Epithelial cell of esophagus (primary cell): ENCODE measurements at places on chromosomes 2 and 18.

DNA sequence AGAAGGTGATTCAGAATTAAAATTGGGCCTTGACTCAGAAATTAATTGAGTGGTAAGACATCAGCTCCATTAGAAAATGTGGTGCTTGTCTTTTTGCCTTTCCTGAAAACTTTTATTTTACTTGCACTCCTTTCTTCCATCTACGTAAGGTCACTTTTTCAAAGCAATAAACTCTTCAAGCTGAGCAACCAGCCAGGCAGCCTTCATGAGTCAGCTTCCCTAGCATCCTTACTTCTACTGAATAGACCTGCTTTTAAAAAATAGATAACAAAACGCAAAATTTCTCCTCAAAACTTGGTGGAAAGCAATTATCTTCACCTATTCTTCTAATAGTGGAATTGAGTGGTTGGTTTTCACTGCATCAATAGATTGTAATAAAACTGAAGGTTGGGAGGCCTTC lies 504.2 kb downstream of the ARHGAP15 start:
- DNase-seq = peak; percentile 11

DNA sequence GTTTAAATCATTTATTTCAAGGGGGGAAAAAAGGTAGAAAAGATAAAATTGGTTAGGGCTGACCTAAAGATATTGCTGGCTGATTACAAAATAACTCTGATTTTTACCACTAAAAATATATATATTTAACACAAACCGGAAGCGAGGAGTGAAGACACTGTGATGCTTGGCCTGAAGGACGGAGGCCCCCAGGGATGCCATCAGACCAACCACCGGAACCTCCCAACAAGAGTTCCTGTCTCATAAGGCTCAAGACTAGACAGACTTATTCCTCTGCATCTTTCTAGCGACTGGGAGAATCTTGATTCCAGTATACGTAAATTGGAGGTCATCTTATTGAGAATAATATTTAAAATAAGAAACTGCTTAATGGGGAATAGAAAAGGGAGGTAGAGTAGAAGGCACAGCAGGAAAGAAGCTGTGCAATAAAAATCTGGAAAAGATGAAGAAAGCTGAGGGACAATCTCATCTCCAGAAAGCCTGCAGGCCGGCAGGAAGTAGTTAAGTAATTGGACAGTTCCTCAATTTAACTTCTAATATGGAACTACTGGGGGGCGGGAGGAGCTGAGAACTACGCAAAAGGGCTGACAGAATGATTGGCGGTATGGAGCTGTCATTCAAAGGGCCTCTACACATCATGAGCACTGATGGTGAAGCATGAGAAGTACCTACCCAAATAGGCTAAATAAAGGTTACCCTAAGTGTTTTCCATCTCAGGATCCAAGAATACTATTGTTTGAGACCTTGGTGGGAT lies 91.1 kb downstream of the DTNB start:
- DNase-seq = no peak

- DNase-seq = no peak
Measured at GRCh38 chr18:59624369-59624765, 72.9 kb downstream of the CCBE1 start.

DNA sequence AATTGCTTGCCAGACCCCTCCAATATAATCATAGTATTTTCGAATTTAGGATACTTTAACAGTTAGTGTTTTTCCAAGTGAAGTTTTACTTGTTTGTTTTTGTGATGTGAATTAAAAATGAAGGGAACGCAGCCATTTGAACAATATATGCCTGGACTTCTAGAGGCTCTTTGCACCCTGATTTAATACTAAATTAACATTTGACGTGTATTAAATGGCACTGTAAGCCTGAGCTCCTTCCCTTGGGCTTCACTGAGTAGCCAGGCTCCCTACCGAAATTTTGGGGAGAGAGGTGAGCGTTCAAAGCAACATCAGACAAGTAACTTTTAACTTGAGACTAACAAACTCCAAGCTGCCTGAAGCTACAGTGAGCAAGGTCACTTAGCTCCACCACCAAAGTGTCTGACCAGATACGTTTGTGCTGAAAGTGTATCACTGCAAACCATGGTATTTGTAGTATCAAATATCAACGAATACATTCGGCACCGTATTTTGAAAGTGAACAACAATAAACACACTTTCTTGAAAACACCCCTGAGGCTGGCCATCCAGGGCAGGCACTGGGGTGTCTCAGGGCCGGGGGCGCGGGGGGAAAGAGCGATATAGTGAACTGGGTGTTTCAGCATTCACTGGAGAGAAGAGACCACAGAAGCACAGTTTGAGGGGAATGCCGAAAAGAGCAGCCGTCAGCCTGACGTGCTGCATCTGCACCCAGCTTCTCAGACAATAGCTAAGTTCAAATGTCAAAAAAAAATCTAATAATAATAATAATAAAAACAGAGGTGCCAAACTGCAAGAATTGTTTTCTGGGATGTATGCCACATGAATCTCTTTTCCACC lies 7.7 kb upstream of the POU3F3 start:
- no peak for DNase-seq

DNA sequence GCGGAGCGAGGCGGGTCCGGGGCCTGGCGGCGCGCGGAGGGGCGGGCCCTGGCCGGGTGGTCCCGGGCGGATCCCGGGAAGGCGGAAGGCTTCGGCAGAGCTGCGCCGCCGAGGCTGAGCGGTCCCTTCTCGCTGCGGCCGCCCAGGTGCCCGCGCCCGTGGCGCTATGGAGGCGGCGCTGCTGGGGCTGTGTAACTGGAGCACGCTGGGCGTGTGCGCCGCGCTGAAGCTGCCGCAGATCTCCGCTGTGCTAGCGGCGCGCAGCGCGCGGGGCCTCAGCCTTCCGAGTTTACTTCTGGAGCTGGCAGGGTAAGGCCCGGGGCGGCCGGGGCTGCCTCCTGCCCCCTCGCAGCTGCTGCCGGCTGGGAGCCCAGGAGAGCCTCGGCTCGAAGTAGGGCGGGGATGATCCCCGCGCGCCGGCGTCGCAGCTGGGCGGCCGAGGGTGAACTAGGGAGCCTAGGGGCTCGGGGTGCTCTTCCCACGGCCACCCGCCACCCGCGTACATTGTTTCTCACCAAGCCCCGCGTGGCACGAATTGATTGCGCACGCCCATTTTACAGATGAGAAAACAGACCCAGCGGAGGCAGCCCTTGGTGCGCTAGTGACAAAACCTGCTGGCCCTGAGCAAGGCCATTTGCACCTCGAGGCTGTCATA lies at the start of gene SLC66A3:
Gene SLC66A3, plus strand, starts transcription at position 87 of the 655 bp plus-strand sequence. Its CDS starts 80 bp downstream, at position 167.
- peak; percentile 90 for DNase-seq

- DNase-seq = no peak
Measured at GRCh38 chr18:5709476-5710095, 165.8 kb upstream of the EPB41L3 start.

DNA sequence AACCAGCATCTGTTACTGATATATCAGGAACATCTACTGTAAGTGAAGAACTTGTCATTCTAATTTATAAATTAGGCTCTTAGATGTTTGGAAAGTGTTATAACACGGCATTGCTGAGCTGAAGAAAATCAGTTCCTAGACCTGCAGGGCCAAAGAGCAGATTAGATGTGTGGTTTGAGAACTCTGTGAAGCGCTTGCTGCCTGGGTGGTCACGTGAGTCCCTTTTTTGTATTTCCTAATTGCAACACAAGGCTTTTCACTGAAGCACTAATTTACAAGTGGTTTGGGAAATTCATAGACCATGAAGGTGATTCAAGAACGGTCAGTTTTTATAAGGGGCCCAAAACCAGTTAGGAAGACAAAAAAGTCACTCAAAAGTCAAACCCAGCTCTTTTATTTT lies 106.9 kb upstream of the SP3 start:
- DNase-seq = no peak

DNA sequence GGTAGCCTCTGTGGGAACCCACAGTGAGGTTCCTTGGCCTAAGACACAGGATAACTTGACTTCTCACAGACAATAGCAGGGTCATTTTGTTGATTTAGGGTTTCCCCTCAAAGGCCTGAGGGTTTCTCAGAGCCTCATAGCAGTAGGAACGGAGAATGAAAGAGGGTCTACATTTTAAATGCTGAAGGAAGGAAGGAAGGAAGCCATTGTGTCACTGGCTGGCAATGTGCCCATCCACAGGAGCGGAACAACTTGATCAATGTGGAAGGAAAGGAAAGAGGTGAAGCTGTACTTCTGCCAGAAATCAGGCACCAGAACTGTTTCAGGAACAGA lies 5.1 kb downstream of the IL1B start:
- DNase-seq = no peak

DNA sequence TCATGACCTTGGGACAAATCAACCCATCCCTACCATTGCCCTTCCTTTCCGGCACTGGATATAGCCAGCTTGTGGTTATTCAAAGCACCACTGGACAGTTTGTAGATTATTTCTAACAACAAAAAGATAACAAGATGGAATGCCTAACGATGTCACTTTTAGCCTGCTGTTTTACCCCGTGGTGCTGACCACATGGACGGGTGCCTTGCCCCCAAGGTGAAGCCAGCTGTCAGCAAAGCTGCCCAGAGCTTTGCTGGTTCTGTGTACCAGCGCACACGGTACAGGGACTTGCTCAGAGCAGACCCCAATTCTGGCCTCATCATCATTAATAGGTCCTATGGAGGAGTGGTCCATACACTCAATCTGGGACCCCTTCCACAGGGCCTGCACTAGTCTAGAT lies 118.2 kb downstream of the MTCL1 start:
- no peak for DNase-seq

GRCh38 chr2:86319700-86320580 lies 17.5 kb downstream of the REEP1 start:
- DNase-seq = no peak

DNA sequence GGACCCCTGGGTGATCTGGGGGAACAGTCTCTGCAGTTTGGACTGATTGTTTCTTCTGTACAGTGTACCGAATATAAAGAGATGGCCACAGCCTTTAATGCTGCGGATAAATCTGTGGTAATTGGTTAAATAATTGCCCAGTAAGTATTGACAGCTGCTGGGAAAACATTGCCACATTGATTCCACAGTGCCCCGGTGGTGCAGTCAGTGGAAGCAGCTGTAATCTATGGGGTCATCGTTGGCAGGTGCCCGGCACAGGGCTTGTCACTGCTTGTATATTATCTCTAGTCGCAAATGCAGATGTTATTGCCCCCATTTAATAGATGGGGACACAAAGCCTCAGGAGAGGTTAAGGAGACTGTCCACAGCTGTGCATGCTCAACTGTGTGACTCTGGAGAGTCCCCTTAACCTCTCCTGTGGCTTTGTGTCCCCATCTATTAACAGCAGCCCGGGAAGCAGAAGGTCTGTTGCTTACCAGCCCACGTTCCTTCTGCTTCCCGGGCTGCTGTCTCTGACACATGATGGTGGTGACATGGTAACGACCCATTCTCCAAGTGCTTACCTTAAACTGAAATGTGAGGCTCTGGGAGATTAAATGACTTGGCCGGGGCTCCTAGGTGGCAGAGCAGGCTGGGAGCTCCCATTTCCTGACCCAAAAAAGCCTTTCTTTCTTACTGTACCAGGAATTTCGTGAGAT lies 76.9 kb downstream of the NCK2 start:
- no peak for DNase-seq

DNA sequence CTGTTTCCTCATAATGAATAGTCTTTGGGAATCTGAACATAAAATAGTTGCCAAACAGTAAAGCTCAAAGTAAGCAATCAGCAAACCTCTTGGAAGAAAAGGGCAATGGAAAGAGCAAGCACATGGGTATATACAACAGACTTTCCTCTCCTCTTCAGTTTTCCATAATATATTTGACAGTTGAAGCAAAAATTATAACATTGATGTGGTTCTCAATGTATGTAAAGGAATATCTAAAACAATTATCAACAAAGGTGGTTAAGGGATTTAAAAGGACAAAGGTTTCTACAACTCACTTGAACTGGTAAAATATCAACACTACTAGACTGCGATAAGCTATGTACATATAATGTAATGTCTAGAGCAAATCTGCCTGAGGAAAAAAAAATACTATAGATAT lies 168.6 kb upstream of the SMAD7 start:
- DNase-seq = no peak

DNA sequence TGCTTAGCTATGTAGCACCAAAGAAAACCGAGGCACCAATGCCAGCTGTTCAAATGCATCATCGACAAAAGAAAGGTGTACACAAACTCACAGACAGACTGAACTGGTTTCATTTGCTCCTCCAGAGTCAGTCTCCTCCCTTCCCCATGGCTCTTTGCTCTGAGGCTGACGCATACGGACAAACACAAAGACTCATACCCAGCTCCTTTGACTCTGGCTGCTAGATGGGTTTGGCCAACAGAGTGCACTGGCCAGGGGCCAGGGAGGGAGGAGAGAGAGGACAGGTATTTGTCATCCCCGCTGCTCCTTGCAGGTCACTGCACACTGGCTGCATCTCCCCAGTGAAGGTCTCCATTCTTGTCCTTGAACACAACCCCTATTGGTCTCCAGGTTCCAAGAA lies 40.7 kb downstream of the DNER start:
- peak; percentile 81 for DNase-seq

DNA sequence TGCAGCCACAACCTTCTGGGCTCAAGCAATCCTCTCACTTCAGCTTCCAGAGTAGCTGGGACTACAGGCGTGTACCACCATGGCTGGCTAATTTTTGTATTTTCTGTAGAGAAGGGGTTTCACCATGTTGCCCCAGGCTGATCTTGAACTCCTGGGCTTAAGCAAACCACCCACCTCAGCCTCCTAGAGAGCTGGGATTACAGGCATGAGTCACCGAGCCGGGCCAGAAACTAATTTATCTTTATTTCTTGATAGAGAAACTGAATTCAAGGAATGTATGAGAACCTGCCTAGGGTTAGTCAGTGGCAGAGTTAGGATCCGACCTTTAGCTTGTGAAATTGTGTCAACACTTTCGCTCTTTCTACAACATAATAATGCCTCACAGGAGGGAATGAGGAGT lies 19.3 kb upstream of the ITGAV start:
- DNase-seq = peak; percentile 96

GRCh38 chr2:191927319-191927867 lies 80.5 kb upstream of the CAVIN2 start:
- peak; percentile 84 for DNase-seq

GRCh38 chr2:216404010-216404618 lies 8.2 kb upstream of the SMARCAL1 start:
- DNase-seq = peak; percentile 54

DNA sequence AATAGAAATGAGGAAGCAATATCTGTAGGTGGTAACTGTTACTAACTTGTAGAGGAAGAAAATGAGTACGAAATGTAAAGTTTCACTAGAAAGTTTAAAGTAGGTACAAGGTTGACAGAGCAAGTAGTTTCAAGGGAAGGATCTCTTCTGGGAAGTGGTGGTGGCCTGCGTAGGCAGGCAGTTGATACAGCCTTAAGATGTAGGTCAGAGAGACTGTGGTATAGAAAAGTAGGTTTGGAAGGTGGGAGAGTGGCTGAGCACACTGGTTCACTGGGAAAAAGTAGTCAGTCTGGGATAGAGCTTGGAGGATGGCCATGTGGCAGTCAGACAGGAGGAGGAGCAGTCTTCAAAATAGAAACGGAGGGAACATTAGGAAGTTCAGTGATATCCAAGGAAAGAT lies 23.5 kb downstream of the KDM3A start:
- DNase-seq = no peak

DNA sequence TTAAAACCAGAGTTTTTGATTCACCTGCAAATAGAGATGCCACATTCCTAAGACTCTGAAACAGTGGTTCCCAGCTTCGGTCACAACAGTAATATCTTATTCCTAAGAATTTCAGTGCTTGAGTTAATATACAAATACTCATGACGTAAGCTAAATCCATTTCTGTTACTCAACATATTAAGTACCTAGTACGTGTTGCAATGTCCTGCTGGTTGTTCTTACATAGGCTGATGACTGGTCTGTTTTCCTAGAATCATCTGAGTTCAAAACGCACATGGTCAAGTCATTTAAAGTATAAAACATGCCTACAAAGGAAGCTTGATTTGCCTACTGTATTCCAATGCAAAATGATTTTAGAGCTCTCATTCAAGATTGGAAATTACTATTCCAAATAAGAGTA lies 7.2 kb downstream of the NCL start:
- no peak for DNase-seq

- DNase-seq = peak; percentile 99
Measured at GRCh38 chr18:63427558-63427957, 5.3 kb upstream of the VPS4B start.
